ENCODE measurements at places on chromosomes 4 and X.

GRCh38 chr4:153758688-153759406 lies 977 bp downstream of the RNF175 start:
- DNase-seq, result no peak

- no peak for DNase-seq
Measured at GRCh38 chr4:108446556-108446955, 173.8 kb upstream of the RPL34 start.

GRCh38 chr4:139898293-139898692 lies 232.7 kb downstream of the MGST2 start:
- no peak for DNase-seq

DNA sequence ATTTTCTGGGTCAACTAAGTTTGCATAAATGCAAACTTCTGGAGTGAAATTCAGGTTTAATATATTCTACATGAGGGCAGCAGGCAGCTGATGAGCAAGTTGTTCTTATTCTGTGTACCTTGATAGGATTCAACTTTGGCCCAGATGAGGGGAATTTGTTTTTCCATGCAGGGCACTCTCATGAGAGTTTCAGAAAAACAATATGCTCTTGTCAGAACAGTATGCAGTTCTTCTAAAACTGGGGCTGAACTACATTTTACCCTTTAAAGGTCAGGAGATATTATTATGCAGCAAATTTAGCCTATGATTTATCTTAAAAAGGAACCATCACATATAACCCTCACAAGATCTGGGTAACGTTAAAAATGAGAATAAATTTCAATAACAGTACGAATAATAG lies 19.2 kb downstream of the GPRIN3 start:
- DNase-seq, result no peak

DNA sequence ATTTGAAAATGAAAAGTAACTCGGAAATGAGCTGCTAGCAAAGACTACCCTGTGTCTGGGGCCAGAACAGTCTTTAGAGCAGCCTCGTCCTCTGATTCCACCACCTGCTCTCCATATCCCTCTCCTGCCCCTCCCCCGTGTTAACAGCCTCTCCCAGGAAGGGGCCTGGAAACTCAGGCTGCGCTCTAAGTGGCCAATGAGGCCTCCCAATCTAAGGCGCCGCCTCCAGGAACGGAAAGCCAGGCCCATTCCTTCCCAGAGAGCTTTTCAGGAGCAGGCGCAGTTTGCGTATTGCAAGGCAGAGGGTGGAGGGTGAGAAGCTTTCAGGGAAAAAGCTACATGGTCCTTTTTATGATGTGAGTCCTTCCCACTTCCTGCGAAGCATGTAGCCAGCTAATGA lies 31.2 kb downstream of the RS1 start:
- no peak for DNase-seq

GRCh38 chr4:168999809-169000208 lies 10.2 kb downstream of the CBR4 start:
- no peak for DNase-seq

All from cortex of kidney (tissue), 1 donor.